Spinal cord (tissue), 10 donors: ENCODE measurements at places on chromosomes 16 and 17. TPM values are rescaled to one million over a fixed set of nuclear protein-coding genes. Genes with fewer than 3 reads are reported as not detected.
A peak's percentile ranks its signal among the peaks of the same experiment; 100 is the strongest.

MEFV gene
- 1.8 TPM for total RNA-seq

MYH13 gene
- total RNA-seq, result not detected

CDH8 gene
- total RNA-seq, result 70.7 TPM

KCNH4 gene
- 0.33 TPM for total RNA-seq

KRTAP1-1 gene
- not detected for total RNA-seq

DNA sequence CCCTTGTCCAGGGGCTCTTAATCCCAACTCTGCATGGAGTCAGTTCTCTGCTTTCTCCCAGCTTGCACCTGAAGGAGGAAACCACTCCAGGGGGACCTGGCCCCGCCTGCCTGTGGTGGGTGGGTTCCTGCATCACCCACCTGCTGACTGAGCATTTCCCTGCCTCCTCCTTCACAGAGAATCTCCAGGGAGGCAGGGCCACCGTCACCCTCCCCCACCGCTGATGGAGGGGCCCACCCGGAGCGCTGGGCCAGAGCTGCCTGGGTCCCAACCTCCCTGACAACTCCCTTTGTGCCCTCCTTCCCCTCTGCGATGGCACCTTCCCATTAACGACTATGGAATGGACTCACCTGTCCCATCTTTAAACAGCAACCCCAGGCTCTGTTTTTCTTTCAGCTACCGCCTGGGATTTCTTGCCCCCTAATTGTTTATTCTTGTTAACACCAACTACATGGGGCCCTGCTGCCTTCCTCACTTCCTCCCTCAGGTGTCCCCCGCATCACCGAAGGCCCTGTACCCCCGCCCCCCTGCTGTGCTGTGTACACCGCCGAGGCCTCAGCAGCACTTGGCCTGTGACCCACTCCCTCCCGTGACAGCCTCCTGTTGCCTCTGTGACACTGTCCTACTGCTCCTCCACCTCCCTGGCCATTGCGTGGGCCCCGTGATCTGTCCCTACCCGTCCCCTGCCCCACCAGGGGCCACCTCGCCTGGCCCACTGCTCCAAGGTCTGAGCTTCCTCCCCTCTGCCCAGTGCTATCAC is 842 bp upstream of the TEDC2 start:
- no peak for DNase-seq

- no peak for DNase-seq
Measured at GRCh38 chr16:67708368-67708771, 10.7 kb downstream of the GFOD2 start.

DNA sequence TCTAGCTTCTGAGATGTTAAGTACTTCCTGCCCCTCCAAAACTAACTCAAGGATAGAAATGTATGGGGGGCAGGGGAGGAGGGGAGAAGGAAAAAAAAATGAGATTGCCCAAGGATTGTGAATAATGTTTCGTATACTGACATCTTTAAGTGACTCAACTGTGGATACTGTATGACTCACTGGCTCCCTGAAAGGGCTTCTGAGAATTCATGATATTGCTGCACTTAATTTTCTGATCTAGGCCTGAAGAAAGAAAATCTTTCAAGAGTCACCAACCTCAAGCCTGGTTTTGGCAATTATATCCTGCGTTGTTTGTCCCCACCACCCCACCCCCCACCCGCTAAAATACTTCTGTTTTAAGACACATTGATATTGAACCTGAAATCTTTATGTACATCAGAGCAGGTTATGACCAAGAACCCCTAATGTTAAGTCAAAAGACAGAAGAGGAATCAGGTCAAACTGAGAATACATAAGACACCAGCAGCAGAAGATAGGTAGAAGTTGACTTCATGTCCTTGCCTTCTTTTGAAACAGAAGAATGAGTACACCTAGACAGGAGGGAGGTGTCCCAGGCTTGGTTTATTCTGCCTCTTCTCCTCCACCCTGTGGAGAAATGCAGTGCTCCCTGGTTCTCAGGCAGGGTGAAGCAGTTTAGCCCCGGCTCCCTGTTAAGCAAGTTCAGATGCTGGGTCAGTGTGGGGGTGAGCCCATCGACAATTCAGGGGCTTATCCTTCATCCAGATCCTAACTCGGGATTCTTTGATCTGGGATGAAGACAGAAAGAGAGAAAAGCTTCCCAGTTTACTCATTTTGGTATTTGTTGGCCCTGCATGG is 3.3 kb upstream of the FBXL20 start:
- no peak for DNase-seq

DNA sequence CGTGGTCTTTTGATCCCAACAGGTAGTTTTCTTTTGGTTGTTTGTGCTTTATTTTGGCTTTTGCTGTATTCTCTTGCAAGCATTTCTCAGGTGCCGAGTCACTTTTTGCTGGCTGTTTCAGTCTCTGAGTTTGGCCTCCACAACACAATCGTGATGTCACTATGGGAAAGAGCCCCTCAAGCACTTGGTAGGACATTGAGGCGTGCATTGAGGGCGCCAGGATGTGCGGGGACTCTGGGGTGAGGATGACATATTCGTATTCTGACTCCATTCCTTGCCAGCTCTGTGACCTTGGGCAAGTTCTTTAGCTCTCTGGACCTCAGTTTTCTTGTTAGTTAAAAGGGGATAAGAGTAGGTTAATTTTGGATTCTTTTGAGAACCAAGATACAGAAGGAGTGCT is 13.0 kb downstream of the KSR1 start:
- no peak for DNase-seq

DNA sequence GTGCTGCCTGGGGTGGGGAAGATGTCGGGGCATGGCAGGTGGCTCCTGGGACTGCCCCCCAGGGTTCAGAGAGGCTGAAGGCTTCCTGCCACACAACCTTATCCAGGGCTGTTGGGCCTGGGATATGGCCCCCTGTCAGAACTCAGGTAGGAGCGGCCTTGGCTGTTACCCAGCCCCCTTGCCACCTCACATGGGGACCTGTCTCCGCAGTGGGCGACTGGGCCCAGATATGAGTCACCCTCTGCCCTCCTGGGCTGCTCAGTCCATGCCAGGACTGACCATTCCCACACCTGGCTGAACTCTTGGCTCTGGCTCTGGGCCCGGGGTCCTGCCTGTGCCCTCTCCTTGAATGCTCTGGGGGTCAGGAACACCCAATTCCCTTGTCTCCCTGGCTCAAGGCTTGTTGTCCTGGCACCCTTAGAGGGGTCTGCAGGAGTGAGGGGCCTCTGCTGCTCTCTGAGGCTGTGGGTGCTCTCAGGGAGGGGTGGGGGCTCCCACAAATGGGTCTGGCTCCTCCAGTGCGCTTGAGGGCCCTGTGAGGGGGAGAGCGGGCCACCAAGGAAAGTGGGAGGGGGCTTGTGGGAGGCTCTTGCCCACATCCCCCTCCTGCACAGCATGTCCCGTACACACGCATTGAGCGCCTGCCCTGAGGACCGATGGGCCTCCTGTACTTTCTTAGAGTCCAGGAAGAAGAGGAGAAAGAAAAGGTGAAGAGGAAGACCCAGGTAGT is 36.0 kb downstream of the LGALS9 start:
- DNase-seq, result no peak

GRCh38 chr16:80594756-80595155 is 54.0 kb downstream of the DYNLRB2 start:
- no peak for DNase-seq

GRCh38 chr16:89393738-89394406 is 96.5 kb downstream of the ANKRD11 start:
- DNase-seq, result peak; percentile 47

DNA sequence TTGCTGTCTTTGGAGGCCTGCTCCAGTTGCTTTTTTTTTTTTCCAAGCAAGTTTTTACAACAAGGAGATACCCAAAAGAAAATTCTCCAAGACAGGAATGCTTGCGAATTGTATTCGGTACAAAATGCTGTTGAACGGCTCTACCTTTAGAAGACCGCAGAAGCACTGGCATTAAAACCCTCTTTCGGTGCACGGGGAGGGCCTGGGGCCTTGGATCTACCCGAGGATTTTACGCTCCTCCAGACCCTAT is 1.3 kb upstream of the HELZ start:
- no peak for DNase-seq

DNA sequence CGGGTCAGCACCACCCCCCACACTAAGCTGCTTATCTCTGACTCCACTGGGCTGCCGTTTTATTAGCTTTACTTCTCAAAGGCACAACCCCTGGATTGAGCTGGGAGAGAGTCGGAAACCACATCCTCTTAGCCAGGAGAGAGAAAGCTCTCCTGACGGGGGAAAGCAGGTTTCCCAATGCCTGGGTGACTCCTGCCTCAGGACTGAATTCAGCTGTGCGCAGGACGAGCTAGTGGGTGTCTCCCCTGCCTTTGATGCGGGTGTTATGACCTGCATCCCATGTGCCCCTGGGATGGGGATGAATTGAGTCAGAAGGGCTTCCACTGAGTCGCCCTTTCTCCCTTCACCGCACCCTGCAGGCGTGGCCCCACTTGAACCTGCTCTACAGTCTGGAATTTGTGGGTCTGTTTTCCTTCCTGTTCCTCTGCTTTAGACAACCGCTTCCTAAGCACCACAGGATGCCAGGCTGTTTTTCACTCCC is 819.2 kb upstream of the EEF2KMT start:
- no peak for DNase-seq

GRCh38 chr17:72882426-72882825 is 210.1 kb downstream of the SLC39A11 start:
- DNase-seq, result no peak

DNA sequence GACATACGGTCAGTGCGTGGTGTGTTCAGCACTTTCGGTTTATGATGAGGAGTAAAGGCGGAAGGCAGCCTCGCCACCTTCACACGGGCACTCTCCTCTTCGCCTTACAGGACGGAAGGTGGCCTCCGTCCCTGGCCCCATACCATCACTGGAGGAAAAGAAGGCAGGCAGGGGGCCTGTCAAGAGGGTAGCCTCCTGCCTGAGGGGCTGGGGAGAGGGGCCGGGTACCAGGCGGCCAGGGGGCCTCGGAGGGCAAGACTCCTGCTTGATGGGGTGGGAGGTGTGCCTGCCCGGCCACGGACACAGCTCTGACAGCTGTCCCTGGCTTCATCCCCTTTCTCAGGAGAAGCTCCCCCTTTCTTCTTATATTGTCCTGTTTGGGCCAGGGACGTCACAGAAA is 15.6 kb upstream of the SLC38A8 start:
- DNase-seq, result no peak

- peak; percentile 87 for DNase-seq
Measured at GRCh38 chr16:58495521-58496331, 4.2 kb upstream of the NDRG4 start.

- no peak for DNase-seq
Measured at GRCh38 chr16:48745541-48745940, 135.6 kb upstream of the N4BP1 start.

GRCh38 chr16:27907457-27907972 is 156.0 kb downstream of the GSG1L start:
- DNase-seq, result no peak

- DNase-seq, result no peak
Measured at GRCh38 chr16:81823111-81823510, 44.0 kb downstream of the PLCG2 start.

GRCh38 chr17:20087538-20088250 is 78.5 kb downstream of the SPECC1 start:
- DNase-seq, result no peak

- DNase-seq, result no peak
Measured at GRCh38 chr16:88010968-88011483, 59.8 kb downstream of the BANP start.

- DNase-seq, result peak; percentile 27
Measured at GRCh38 chr17:9768381-9768934, 22.9 kb downstream of the DHRS7C start.

DNA sequence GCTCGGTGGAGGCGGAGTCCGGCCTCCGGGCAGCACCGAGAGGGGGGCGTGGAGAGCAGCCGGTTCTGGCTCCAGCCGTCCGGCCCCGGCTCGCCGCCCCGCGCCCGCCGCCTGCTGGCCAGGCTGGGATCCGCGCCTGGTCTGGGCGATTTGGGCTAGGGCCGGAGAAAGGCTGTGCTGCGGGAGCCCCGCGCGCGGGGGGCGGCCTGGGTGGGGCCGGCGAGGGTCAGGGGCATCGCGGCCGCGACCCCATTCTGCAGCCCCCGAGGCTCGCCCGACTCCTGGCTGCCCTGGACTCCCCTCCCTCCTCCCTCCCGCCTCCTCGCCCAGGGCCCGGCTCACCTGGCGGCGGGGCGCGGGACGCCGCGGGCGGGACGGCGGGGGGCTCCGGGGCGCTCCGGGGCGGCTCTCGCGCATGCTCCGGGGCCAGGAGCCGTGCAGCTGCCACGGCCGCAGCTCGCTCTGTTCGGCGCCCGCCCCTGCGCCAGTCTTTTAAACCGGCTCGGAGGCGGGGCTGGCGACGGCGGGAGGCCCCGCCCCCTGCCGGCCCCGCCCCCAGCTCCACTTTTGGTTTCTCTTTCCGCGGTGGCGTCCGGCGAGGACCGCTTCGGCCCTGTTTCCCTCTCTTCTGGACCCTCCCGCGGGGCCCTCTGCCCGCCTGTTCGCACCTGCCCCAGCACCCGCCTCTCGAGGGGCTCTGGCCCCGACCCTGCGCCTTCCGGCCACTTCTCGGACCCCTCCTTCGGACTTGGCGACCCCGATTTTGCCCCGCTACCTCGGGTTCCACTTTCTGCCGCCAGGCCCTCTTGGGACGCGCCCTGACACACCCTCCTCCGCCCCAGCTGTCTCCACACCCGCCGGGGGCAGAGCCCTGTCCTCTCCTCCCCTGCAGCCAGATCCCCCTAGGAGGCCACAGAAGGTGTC is at the start of gene SOCS1:
SOCS1 (minus strand) TSS at position 468 of the 924 bp plus-strand sequence. CDS start 726 bp downstream, outside the sequence.
- peak; percentile 92 for DNase-seq

- DNase-seq, result no peak
Measured at GRCh38 chr17:40564195-40564882, 933 bp downstream of the CCR7 start.

DNA sequence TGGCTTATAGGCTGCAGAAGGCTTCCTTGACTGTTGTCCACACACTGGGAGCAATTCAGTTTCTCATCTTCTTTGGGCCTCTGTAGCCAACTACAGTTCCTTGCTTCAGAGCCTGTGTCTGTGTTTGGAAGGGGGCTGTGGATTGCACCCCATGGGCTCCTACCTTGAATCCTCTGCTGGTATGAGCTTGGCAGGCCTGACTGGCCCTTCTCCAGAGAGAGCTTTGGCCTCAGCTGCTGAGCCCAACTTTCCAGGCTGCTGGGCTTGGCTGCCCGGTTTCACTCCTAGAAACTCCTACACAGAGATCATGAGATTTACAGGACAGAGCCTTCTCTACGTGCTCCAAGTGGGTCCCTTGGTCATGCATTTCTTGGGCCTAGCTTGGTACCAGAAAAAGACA is 354.4 kb downstream of the SNX29 start:
- no peak for DNase-seq

DNA sequence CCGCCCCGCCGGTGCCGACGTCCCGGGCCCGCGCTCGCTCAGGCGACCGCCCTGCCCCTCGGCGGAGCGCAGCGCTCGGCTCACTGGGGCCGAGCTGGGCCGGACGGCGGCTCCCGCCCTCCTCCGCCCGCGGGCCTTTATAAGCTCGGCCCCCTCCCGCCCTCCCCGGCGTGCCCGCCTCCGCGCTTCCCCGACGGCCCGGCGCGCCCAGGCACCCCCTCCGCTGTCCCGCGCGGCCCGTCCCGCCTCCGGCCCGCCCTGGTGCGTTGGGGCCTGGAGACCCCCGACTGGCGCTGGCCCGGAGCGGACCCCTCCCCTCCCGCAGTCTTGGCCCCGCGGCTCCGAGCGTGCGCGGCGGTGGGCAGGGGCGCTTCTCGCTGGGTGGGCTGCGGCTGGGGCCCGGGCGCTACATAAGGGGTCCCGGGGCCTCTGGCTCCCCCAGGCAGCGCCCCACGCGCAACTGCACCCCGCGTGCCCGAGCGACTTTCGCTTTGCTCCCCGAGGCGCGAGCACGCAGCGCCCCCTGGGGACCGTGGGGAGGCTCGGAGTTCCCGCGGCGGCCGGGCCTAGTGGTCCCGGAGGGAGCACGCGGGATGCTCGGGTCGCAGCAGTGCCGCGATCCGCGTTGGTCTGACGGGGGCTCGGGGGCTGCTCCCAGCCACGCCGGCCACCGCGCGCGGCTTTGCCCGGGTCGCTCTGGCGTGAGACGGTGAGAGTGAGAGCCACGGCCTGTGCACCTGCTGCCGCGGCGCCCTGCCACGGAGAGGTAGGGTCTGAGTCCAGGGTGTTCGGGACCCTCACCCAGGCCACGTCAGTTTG is at the start of gene PIEZO1:
PIEZO1 (minus strand) TSS at position 115 of the 819 bp plus-strand sequence. CDS start 256 bp downstream, outside the sequence.
- no peak for DNase-seq
